ENCODE measurements at places on chromosomes 5 and 9.

DNA sequence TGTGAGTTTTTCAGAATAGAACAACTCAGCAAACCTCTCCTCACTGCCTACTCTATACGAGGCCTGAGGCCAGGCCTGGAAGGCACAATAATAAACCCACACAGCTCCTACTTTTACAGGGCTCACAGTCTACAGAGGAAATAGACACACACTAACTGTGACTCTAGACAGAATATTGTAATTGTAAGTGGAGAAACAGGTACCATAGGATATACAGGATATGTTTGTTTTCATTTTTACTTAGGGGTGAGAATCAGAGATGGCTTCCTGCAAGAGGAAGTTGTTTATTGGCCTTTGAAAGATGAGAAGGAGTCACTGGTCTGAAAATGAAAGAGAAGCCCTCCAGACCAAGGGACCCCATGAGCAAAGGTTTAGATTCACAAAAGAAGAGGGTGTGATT lies 35.8 kb upstream of the TGFBR1 start:
- peak; percentile 10 for DNase-seq

- no peak for DNase-seq
These were observed 124.0 kb downstream of the ESM1 start for GRCh38 chr5:54861212-54861894.

DNA sequence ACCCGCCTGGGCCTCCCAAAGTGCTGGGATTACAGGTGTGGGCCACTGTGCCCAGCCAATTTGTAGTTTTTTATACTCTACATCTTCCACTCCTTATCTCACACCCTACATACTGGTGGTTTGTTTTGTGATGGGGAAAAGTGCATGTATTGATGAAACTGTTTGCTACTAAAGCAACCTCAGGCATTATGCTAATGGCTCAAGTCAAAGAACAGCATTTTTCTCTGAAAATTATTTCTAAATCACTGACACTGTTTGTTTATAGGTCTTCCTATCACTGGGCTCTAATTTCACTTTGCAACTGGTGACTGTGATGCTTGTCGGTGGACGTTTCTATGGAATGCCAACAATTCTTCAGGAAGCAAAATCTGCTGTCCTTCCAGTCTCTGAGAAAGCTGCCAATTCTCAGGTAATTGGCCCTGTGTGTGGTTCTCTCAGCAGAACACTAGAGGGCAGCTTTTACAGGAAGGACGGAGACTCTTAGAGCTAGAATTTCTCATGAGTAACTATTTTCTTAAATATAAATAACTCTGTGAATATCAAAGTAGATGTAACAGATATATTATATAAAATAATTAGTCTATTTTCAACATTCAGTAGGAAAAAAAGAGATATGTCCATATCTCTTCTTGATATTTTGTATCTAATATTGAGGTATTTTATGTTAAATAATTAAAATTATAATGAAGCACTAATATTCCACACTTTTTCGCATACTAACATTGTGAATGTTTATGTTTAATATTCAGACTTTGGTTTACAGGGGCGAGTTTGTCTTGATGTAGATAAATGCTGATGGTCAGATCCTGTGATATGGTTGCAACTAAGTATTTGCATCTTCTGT lies 244.1 kb downstream of the ADGRV1 start:
- DNase-seq = peak; percentile 12

DNA sequence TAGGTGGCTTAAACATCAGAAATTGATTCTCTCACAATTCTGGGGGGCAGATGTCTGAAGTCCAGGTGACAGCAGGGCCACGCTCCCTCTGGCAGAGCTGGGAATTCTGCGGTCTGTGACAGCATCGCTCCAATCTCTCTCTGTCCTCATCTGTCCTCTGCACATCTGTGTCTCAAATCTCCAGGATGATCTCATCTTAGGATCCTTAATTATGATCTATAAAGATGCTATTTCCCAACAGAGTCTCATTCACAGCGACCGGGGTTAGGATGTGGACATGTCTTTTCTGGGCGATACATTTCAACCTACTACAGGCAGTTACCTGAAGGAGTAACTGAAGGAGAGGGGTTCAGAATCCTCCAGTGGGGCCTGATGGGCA lies 31.4 kb downstream of the ANKRD33B start:
- no peak for DNase-seq

DNA sequence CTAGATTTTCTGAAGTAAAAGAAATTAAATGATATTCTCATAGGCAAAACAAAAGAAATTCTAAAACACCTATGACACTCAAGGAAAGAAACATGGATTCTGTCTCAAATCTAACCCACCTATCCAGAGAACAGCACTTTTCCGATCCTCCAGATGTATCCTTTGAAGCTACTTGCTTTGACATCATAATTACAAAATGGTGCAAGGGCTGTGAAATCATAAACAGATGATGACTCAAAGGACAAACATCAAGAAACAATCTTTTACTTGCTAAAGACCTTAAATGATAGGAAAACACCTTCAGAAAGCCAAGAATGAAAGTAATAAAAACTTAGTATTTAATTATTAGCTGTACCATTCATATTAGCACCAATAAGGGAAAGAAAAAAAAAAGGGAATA lies 202.6 kb downstream of the DENND1A start:
- DNase-seq = no peak

DNA sequence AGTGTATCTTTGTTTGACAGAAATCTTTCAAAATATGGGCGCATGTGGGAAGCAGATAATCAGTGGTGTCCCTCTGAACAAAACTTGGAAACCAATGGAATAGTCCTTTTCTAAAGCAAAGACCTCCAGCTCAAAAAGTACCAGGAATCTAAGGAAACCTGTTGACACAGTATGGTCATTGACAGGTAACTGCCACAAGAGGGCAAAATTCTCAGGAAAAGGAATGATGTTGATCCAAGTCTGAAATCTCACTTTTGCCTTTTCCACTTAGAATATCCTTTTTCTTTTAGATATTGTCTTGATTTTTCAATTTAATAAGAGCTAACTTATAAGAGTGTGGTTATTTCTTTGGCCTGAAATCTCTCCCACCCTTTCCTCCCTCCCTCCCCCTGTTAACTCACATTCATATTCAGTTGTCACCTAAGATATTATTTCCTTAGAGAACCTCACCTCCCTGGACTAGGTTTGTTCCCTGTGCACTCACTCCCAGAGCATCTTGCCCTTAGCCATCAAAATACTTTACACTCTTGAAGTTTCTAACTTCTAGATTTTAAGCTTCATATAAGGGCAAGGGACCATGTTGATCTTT lies 59.0 kb upstream of the BARX1 start:
- peak; percentile 9 for DNase-seq

DNA sequence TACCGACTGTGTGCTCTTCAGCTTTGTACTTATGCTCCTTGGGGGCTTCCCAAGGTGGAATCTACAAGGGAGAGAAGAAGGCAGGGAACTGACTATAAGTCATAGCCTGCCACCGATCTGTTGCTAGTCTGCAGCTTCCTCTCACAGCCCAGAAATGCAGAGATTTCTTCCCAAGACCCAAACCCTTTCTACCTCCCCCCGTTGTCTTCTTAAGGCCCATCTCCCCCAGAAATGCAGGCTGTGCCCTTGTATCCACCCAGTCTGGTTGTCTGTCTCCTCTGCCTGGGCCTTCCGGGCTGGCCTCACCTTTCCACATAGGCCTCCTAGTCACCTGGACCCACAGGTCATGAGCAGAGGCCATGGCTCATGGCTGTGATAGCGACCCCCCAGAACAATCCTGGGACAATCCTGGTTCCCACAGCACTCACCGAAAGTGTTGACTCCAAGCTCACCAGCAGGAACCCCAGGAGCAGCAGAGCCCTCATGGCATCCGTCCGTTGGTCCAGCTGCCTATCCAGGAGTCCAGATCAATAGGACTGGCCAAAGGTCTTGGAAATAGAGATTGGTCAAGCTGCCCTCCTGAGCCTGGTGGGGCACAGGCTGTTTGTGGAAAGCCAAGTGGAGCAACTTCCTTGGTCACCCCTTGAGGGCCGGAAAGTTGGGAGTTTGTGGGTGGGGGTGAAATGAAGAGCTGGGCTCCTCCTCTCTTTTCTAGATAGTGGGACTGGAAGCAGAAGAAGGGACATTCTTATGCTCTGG lies at the start of gene F12:
Gene F12, minus strand, starts transcription at position 522 of the 759 bp plus-strand sequence. Its CDS starts 37 bp downstream, at position 485.
- DNase-seq = no peak

- no peak for DNase-seq
These were observed 2.3 kb upstream of the IL17B start for GRCh38 chr5:149381261-149381985.

DNA sequence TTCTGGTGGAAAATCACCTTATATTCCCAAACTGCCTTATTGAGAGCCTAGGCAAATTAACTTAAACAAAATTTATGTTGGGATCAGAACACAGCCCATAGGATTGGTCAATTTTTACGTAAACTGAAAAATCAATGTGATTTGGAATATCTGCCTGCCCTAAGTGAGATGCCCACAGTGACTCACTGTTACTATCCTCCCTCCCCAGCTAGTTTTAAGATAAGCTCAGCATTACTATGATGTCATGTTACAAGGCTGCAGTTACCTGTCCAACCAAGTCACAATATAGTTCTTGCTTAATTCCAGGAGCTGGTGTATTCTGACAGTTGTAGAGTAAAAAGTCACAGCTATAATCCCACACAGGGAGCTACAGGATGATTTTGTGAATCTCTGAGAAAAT lies 23.1 kb downstream of the SKP1 start:
- DNase-seq = no peak

GRCh38 chr9:134518004-134518606 lies 123.5 kb upstream of the COL5A1 start:
- DNase-seq = no peak

- DNase-seq = no peak
These were observed 327.5 kb downstream of the CHSY3 start for GRCh38 chr5:130231786-130232185.

GRCh38 chr9:115063058-115063845 lies 54.7 kb downstream of the TNC start:
- no peak for DNase-seq

- no peak for DNase-seq
These were observed 28.5 kb downstream of the MVB12B start for GRCh38 chr9:126354887-126355770.

GRCh38 chr9:70035691-70036090 lies 8.0 kb upstream of the MAMDC2 start:
- DNase-seq = no peak

DNA sequence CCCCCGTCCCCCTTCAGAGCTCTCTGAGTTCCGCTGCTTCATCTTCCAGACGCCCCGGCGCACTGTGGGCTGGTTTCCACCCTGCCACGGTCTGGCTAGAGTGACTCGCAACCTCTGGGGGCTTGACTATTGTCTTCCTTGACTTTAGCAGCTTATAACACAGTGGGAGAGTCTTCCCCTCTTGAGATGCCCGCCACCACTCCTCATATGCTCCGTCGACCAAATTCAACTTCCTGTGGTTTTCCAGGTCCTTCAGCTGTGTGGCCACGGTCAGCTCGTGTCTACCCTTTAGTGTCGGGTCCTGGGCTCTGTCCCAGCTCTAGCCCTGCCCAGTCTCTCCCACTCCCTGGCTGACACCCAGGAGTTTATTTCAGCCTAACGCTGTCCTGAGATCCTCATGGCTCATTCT lies 28.2 kb upstream of the NCS1 start:
- DNase-seq = no peak

GRCh38 chr5:165407352-165407751 lies 1901.9 kb downstream of the MAT2B start:
- no peak for DNase-seq

- DNase-seq = no peak
These were observed 101.6 kb upstream of the BASP1 start for GRCh38 chr5:17115855-17116254.

DNA sequence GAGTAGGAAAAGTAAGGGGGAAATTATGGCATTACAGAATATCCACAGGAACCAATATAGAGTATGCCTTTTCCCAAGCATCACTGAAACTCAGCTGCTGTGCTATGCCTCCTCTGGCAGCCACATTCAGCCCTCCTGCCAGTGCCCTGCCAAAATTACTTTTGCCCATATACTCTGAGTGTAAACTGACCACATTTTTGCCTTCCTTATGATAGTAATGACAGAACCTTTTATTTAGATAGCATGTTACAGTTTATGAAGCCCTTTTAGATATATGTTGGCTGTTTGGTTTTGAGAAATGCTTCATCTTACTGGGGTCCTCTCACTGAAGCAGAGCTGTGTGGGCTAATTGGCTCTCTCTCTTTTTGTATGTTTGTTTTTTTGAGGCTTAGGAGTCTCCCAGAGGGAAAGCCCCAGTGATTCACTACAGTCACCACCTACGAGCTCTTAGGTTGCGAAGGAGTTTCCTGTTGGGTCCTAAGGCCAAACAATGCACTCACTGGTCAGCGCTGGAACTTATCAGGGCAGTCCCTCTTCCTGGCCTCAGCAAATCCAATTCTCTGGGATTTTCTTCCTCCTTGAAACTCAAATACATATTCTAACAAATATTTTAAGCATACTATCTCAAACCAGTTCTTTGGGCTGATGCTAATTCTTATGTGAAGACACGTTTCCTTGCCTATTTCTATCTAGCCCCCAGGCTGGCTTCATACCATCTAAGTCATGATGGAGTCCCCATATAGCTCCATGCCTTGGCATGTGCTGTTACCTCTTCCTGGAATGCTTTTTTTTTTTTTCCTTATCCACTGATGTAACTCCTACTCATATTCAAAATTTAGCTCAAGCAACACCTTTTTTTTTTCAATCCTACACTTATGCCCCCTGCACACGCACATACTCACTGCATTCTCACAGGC lies 3.7 kb downstream of the PHF24 start:
- DNase-seq = no peak

- DNase-seq = no peak
These were observed 13.1 kb downstream of the NSG2 start for GRCh38 chr5:174058433-174059122.

- DNase-seq = no peak
These were observed 289.9 kb upstream of the SMC2 start for GRCh38 chr9:103804077-103804735.

GRCh38 chr5:58462623-58463230 lies 2.8 kb upstream of the PLK2 start:
- DNase-seq = peak; percentile 75

GRCh38 chr5:69206528-69207190 lies 17.3 kb downstream of the CENPH start:
- no peak for DNase-seq

DNA sequence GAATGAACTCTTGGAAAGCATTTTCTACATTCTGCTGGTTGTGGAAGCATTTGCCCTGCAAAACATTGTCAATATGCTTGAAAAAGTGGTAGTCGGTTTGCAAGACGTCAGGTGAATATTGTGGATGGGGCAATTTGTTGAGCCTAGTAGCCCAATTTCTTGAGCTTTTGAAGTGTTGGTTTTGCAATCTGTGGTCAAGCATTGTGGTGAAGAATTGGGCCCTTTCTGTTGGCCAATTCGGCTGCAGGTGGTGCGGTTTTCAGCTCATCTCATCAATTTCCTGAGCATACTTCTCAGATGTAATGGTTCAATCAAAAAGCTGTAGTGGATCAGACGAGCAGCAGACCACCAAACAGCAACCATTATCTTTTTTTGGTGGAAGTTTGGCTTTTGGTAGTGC lies 426.8 kb upstream of the CDH9 start:
- no peak for DNase-seq

- no peak for DNase-seq
These were observed 114.5 kb downstream of the GNA14 start for GRCh38 chr9:77533671-77534070.

- no peak for DNase-seq
These were observed 345.6 kb upstream of the ACTBL2 start for GRCh38 chr5:57828221-57828620.
